ENCODE measurements at places on chromosomes 5 and 9. TPM values are rescaled to one million over a fixed set of nuclear protein-coding genes. Genes with fewer than 3 reads are reported as not detected.

The GABRB2 gene
- total RNA-seq, result 0.17 TPM

The IFNA13 gene
- not detected for total RNA-seq

The TMC1 gene
- not detected for total RNA-seq

The PLEKHG4B gene
- total RNA-seq, result not detected

The RNF183 gene
- total RNA-seq, result not detected

The ZNF608 gene
- total RNA-seq, result 12.3 TPM

The PTGDS gene
- 4,885 TPM for total RNA-seq

The CCDC183 gene
- total RNA-seq, result 0.83 TPM

The BARHL1 gene
- not detected for total RNA-seq

The SPINK1 gene
- total RNA-seq, result not detected

The TIMD4 gene
- total RNA-seq, result 0.17 TPM

The BHMT2 gene
- 5.2 TPM for total RNA-seq

The HRH2 gene
- total RNA-seq, result 59.2 TPM

The CNTFR gene
- total RNA-seq, result 6.2 TPM

The MCIDAS gene
- not detected for total RNA-seq

The PPIC gene
- total RNA-seq, result 34.2 TPM

The MZB1 gene
- 1.2 TPM for total RNA-seq

The ELL2 gene
- total RNA-seq, result 32.1 TPM

The GCNT4 gene
- total RNA-seq, result 0.58 TPM

The SLC22A5 gene
- 11.9 TPM for total RNA-seq

The PCDHGA12 gene
- 9.2 TPM for total RNA-seq

The LHX6 gene
- total RNA-seq, result 6.2 TPM

The CTXN3 gene
- total RNA-seq, result not detected

The AFAP1L1 gene
- total RNA-seq, result 40.3 TPM

The LVRN gene
- 0.20 TPM for total RNA-seq

The CXXC5 gene
- total RNA-seq, result 45.1 TPM

The INSL4 gene
- total RNA-seq, result not detected

The TMEM174 gene
- not detected for total RNA-seq

The CORO2A gene
- total RNA-seq, result 0.36 TPM

The PCDHGA6 gene
- total RNA-seq, result 7.5 TPM

The PDE8B gene
- total RNA-seq, result 0.41 TPM

The BDP1 gene
- total RNA-seq, result 14.9 TPM

The PTGS1 gene
- 7.8 TPM for total RNA-seq

The DMRT3 gene
- not detected for total RNA-seq

The LOX gene
- total RNA-seq, result 3.3 TPM

The ANKDD1B gene
- not detected for total RNA-seq

The PCDHB12 gene
- 0.79 TPM for total RNA-seq

The CFAP90 gene
- total RNA-seq, result not detected

Measured in heart right ventricle (tissue), 16 donors.